SJCRH30 (cell line): ENCODE measurements at places on chromosomes 3 and 15.

DNA sequence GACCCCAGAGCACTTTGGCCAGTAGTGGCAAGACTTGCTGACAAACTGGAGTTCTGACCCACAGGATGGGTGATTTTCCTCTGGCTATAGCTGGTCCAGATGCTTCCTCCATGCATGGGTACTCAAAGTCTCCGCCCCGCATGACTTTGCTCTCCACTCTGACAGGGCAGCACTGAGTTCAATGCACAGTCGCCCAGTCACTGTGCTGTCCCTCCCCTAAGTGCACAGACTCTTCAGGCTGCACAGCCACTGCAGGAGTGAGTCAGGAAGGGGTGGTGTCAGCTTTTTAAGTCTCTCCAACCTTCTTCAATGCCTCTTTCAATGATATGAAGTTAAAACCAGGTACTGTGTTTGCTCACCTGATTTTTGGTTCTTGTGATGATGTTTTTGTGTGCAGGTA, 17.8 kb downstream of the TEX9 start:
- DNase-seq = no peak

GRCh38 chr15:57165992-57166391, 210.3 kb upstream of the CGNL1 start:
- DNase-seq = no peak

DNA sequence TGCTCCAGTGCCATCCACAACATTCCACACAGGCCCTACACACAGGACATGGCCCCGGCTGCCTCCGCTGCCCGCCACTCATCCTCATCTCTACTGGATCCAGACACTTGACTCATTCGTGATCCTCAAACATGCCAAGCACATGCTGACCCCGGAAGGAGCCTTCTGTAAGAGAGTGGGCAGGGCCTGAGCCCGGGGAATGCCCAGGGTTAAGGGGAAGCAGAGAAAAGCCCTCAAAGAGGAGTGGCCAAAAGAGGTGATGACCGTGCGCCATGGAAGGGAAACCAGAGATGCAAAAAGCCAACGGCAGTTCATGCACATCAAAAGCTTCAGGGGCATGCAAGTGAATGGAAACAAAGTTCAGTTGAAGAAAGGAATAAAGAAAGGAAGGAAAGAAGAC, 46.1 kb downstream of the RFTN1 start:
- no peak for DNase-seq

DNA sequence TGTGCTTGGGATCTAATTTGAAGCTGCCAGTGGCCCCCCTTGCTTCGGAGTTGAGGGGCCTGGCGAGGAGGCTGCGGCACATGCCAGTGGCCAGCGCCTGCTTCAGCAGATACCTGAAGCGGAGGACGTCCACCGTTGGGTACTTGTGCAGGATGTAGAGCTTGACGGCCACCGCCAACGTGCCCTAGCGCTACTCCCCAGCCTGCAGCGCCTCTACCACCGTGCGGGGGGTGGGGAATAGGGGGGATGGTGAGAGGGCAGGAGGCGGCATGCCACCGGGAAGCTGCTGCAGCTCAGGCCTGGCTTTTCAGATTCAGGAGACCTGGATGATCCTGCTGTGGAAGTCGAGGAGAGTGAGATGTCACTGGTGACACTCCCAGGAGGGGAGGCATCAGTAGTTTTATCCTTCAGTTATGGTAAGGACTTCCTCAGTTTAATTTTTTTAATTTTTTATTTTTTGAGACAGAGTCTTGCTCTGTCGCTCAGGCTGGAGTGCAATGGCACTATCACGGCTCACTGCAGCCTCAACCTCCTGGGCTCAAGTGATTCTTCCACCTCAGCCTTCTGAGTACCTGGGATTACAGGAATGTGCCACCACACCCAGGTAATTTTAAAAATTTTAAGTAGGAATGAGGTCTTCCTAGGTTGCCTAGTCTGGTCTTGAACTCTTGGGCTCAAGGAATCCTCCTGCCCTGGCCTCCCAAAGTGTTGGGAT, 150.6 kb upstream of the FRMD4B start:
- DNase-seq = no peak

DNA sequence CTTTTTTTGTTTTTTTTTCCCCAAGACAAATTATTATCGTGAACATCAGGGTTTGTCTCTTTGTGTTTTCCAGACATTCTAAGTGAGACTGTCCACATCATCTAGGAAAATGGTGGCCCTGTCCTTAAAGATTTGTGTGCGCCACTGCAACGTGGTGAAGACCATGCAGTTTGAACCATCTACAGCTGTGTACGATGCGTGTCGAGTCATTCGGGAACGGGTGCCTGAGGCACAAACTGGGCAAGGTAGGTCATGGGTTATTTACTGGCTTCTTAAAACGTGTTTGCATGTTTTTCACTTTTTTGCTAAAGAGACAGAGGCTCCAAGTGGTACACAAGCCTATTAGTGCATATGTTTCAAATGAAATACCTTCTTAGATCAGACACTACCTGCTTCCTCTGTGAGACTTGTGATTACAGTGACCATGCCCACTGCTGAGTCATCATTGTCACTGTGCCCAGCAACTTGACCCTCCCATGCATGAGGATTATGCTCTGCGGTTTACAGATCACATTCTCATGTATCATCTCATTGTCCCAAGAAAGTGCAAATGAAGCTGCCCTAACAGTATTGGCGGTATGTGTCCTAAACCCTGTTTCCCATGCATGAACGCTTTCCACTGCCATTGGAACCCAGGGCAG, 395.2 kb upstream of the TPM1 start:
- DNase-seq = peak; percentile 93

DNA sequence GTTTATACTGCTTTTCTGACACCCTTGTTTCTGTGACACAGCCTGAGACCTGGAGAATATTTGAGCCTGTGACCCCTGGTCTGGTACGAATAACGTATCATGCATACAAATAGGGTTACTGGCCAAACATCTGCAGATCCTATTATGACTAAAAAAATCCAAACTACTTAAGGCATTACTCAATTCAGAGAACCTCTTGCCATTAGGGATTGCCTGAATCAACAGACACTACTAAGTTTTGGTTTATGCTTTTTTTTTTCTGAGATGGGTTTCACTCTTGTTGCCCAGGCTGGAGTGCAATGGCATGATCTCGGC, 35.4 kb downstream of the OSBPL10 start:
- no peak for DNase-seq

GRCh38 chr15:84750583-84751092, 2.2 kb downstream of the ZNF592 start:
- no peak for DNase-seq

- DNase-seq = no peak
These were observed 133.9 kb upstream of the PLXNA1 start for GRCh38 chr3:126848991-126849390.

DNA sequence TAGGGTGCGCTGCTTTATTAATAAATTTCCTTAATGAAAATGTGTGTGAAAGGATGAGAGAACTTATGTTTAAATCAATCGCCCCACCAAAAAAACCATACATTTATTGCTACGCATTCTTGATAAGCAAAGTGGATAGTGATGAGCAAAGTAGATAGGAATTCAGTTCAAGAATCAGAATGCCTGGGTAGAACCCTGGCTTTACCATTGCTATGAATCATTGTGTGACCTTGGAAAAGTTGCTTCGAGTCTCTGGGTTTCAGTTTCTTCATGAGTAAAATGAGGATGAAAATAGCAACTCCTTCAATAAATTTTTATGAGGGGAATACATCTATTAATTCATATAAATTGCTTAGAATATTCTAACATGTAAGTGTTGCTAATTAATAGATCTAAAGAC, 2.6 kb upstream of the ALCAM start:
- DNase-seq = no peak

GRCh38 chr3:2870724-2871333, 239.3 kb downstream of the IL5RA start:
- no peak for DNase-seq

DNA sequence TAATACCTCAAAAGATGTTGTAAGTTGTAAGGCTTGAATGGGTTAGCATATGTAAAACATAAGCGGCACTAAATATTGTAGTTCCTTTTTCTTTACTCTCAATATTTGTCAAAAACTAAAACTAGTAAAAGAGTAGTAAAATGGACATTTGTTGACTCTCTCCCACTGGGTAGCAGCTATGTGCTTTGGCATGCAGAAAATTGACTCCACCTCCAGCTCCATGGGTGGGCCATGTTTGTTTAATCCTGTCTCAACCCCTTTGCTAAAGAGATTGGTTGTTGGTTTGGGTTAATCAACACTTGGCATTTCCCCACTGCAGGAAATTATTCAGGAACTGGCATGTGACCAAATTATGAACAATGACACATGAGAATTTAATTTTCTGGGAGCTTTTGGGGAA, 114.8 kb downstream of the EOMES start:
- peak; percentile 37 for DNase-seq

- peak; percentile 5 for DNase-seq
These were observed 48.1 kb downstream of the SETMAR start for GRCh38 chr3:4351164-4351855.

DNA sequence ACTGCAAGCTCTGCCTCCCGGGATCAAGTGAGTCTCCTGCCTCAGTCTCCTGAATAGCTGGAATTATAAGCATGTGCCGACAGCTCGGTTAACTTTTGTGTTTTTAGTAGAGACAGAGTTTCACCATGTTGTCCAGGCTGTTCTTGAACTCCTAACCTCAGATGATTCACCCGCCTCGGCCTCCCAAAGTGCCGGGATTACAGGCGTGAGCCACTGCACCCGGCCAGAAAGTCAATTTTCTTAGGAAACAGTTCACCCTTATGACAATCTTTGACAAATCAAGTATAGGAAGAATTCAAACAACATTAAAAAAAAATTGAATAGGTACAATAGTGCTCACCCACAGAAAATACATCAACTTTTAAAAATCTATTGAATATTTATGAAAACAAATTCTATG, 23.6 kb upstream of the DUT start:
- DNase-seq = no peak
